ENCODE measurements at places on chromosomes 6 and 20. TPM values are rescaled to one million over a fixed set of nuclear protein-coding genes. Genes with fewer than 3 reads are reported as not detected.

Gene PDE10A
- total RNA-seq: not detected

Gene RSPO3
- total RNA-seq: not detected

DNA sequence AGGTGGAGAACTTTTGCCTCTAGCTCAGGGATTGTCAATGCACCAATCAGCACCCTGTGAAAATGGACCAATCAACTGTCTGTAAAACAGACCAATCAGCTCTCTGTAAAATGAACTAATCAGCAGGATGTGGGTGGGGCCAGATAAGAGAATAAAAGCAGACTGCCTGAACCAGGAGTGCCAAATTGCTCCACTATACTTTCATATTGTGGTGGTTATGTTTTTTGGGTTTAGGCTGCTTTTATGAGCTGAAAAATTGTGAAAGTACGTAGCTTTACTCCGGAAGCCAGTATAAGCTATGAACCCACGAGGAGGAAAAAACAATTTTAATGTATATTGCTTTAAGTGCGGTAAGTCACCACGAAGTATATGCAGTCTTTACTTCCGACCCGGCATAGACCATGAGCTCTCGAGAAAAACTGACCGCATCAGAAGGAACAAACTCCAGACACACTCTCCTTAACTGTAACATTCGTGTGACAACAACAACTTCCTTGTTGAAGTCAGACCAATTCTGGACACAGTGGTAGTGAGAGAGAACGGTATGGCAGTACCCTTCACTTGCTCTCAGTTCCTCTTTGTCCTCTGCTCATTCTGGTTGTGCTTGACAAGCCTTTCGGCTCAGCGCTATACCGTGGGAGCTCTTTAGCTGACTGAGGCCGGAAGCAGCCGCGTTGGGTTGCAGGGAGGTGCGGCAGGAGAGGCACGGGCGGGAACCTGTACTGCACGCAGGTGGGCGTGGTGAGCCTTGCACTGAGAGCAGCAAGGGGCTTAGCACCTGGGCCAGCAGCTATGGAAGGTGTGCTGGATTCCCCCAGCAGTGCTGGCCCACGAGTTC lies 81.9 kb upstream of the E2F3 start:
- H3K4me3 ChIP-seq: peak overlapping the region; percentile 85
- H3K27ac ChIP-seq: peak overlapping the region; percentile 92
- no peaks in the 10 kb centered on the region for H3K27me3 ChIP-seq
- DNase-seq: peak; percentile 78

GRCh38 chr20:42587427-42587826 lies 602.3 kb downstream of the PTPRT start:
- H3K27me3 ChIP-seq: no peaks in the 10 kb centered on the region
- no peak for DNase-seq
- H3K4me3 ChIP-seq: no peak overlapping the region
- H3K4me1 ChIP-seq: no peaks in the 10 kb centered on the region
- H3K36me3 ChIP-seq: no peaks in the 10 kb centered on the region

DNA sequence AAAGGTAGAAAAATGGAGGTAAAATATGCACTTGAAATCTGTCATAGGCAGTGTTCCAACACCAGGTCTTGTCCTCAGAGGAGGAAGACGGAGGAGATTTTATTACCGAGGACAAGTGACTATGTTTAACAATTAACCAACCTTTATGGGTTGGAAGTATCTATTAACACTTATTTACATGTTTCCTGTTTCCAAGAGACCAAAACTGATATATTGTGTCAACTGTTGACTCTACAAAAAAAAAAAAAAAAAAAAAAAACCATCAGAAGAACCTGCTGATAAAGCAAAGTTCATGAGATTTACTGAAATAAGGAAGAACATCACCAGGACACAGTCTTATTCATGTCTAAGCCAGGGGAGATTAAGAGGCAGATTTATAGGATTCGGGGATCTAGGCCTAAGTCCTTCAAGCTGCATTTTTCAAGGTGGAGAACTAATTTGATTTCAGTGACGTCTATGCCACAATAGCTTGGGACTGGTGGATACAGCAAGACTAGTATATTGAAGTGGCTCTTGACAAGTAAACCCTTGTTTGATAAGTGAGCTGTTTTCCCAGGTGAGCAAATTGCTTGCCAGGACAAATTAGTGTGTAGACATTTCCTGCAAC lies 126.6 kb upstream of the NAA20 start:
- peaks cover 52% of the 10 kb centered on the region for H3K27me3 ChIP-seq
- H3K4me3 ChIP-seq: no peak overlapping the region
- H3K27ac ChIP-seq: no peak overlapping the region
- no peak for DNase-seq
- H3K4me1 ChIP-seq: no peaks in the 10 kb centered on the region

DNA sequence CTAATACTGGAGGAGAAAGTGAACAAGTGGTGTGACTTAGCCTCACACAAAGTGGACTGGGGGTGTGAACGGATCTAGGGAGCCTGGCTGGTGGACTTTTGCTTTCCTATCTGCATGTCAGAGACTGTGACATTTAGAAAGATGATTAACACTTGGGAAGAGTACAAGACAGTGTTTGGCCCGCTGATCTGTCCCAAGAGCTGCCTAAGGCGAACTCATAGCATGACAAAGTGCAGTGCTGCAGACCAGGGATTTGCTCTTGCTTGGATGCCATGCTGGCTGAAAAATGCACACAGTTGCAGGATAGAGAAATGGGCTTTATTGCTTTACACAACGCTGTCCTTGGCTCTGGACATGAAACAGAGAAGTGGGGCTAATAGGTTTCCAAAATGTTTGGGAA lies 386.0 kb upstream of the MAN1A1 start:
- H3K4me1 ChIP-seq: no peaks in the 10 kb centered on the region
- H3K27me3 ChIP-seq: peaks cover 17% of the 10 kb centered on the region
- no peak overlapping the region for H3K27ac ChIP-seq
- no peaks in the 10 kb centered on the region for H3K36me3 ChIP-seq
- DNase-seq: no peak

Gene SLC17A2
- total RNA-seq: not detected

Gene CCN2
- not detected for total RNA-seq

DNA sequence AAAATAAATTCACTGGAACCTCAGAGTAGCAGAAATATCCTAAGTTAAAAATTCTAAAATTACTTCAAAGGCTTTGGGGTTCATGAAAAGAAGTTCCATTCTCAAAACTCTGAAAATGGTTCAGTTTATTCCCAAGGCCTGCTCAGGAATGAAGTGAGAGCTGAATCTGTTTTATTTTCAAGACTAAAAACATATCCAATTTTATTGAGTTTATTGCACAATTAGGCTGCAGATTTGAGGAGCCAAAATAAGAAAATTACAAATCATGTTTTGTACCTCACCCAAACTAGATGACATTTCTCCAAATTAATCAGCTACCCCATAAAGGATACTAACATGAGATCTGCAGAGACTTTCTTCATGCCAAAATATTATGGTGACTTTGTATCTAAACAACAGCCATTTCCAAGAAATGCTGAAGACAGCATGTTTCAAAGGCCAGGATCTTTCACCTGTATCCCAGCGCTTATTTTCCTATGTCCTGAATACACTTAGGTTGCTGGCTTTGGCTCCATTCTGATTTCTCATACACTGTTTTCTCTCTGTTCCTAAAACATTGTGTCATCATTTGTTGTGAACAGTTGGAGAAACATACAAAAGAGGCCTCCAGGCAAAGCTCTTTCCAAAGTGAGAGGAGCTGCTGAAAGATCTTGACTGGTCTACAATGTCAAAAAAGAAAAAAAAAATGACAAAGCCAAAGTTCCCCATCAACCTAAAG lies 85.7 kb upstream of the F13A1 start:
- no peak overlapping the region for H3K27ac ChIP-seq
- H3K4me1 ChIP-seq: no peaks in the 10 kb centered on the region
- H3K36me3 ChIP-seq: no peaks in the 10 kb centered on the region
- no peak overlapping the region for H3K4me3 ChIP-seq

DNA sequence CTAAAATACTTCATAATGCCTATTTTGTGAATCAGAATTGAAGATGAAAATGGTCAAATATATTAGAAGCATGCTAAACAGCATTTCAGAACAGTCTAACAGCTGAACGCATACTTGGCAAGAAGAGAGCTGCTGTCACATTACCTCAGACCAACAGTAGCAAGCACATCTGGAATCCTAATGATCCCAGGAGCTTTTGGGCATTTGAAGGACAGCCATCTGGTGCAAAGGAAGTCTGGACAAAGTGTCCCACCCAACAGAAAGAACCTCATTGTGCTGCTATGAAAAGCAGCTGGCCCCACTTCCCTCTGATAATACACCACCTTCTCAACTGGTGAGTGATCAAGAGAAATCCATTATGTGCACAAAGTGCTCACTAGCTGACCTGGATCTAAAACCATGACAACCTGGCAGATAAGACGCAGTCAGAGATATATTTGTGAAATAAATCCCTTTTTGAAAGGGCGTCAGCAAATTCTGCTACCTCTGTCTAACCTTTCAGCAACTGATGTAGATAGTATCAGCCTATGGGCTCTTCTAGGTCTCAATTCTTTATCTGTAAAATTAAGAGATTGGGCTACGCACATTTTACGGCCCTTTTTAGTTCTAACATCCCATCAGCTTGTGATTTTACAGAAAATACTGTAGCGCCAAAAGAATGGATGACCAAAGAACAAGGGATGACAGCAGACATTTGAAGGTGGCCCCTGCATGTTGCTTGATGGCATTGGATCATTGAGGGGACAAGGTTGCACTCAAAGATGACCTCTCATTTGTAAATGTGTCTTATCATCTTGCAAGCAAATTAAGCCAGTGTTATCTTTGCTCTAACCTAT lies 78.7 kb downstream of the SGK1 start:
- H3K27me3 ChIP-seq: no peaks in the 10 kb centered on the region
- H3K4me3 ChIP-seq: peak overlapping the region; percentile 4
- H3K36me3 ChIP-seq: peaks cover 2% of the 10 kb centered on the region
- H3K4me1 ChIP-seq: peaks cover 48% of the 10 kb centered on the region
- peak overlapping the region; percentile 54 for H3K27ac ChIP-seq
- no peak for DNase-seq

- no peak for DNase-seq
- no peaks in the 10 kb centered on the region for H3K36me3 ChIP-seq
- H3K27me3 ChIP-seq: no peaks in the 10 kb centered on the region
- no peaks in the 10 kb centered on the region for H3K4me1 ChIP-seq
Measured at GRCh38 chr6:109507490-109508072, 24.6 kb upstream of the ZBTB24 start.

DNA sequence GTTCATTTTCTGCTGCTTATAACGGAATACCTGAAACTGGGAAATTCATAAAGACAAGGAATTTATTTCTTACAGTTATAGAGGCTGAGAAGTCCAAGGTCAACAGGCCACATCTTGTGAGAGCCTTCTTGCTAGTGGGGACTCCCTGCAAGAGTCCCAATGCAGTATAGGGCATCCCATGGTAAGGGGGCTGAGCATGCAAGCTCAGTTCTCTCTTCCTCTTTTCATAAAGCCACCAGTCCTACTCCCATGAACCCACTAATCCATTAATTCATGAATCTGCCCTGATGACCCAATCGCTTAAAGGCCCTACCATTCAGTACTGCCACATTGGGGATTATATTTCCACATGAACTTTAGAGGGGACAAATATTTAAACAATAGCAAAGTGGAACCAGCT lies 26.5 kb downstream of the CYB5R4 start:
- no peak for DNase-seq
- H3K4me1 ChIP-seq: peaks cover 18% of the 10 kb centered on the region
- H3K27me3 ChIP-seq: no peaks in the 10 kb centered on the region

GRCh38 chr6:33205191-33206026 lies 954 bp downstream of the HSD17B8 start:
- peak overlapping the region; percentile 85 for H3K27ac ChIP-seq
- no peaks in the 10 kb centered on the region for H3K27me3 ChIP-seq
- peak; percentile 77 for DNase-seq

DNA sequence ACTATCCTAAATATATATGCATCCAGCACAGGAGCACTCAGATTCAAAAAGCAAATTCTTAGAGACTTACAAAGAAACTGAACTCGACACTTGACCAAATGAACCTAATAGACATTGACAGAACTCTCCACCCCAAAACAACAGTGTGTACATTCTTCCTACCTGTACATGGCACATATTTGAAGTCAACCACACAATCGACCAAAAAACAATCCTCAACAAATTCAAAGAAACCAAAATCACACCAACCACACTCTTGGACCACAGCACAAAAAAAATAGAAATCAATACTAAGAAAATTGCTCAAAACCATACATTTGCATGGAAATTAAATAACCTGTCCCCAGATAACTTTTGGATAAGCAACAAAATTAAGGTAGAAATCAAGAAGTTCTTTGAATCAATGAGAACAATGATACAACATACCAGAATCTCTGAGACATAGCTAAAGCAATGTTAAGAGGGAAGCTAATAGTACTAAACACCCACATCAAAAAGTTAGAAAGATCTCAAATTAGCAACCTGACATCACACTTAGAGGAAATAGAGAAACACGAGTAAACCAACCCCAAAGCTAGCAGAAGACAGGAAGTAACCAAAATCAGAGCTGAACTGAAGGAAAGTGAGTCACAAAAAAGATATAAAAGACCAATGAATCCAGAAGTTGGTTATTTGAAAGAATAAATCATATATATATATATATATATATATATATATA lies 12.5 kb upstream of the TREM1 start:
- DNase-seq: no peak
- H3K36me3 ChIP-seq: peaks cover 19% of the 10 kb centered on the region
- H3K27ac ChIP-seq: peak overlapping the region; percentile 85

Gene WASF1
- 3.3 TPM for total RNA-seq

Gene RHAG
- total RNA-seq: not detected

Gene NRSN2
- 14.7 TPM for total RNA-seq
